ENCODE measurements at places on chromosomes 7 and 10. TPM values are rescaled to one million over a fixed set of nuclear protein-coding genes. Genes with fewer than 3 reads are reported as not detected.

The THSD7A gene
- 5.7 TPM for polyA plus RNA-seq

The FOXP2 gene
- polyA plus RNA-seq: not detected

DNA sequence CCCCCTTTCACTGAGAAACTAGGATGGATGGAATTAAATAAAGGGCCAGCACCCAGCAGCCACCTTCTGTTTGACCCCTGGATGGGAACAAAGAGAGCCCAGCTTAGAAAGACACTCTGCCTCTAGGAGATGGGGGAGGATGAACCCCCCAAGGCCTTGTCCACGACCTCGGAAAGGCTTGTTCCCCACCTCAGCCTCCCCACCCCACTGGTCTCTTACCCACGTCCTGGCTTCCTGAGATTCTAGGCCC, 9.7 kb downstream of the ITPRIP start:
- DNase-seq: no peak

- DNase-seq: no peak
Observed at GRCh38 chr7:34156336-34156735, 251.0 kb downstream of the BMPER start.

The RET gene
- polyA plus RNA-seq: 0.22 TPM

Data from A549 (cell line).